ENCODE measurements at places on chromosomes 13 and 19. TPM values are rescaled to one million over a fixed set of nuclear protein-coding genes. Genes with fewer than 3 reads are reported as not detected.

- DNase-seq, result no peak
These were observed 53.6 kb downstream of the DGKH start for GRCh38 chr13:42101821-42102585.

DNA sequence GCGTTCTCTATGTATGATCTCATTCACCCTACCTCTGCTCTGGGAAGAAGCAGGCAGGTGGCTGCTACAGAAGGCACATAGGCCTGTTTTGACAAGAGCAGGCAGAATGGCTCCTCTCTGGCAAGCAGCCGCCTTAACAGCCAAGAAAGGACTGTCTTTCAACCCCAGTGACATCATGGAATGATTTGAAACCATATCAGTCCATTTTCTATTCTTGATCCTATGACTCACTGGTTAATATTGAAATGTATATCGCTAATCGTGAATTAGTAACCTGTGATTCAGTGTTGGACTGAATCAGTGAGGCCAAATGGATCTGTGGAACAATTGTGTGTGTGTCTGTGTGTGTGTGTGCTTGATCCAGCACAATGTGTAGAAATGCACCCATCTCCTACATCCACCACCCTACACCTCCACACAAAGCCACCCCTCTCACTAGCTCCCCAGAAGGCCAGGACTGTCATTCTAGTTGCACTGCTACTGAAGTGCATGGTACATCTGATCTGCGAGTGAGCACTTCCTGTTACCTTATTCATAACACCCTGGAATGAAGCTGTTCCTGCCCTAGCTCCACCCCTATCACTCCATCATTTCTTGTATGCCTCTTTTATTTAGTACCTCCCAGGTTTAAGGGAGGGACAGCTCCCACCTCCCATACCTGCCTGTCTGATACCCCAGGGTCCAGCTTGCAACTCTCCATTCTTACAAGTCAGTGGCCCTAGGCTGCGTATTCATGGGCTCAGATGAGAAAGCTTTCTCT, 460.0 kb downstream of the FOXO1 start:
- no peak for DNase-seq

- no peak for DNase-seq
These were observed 15.5 kb downstream of the PGLS start for GRCh38 chr19:17526922-17527321.

The WTIP gene
- polyA plus RNA-seq, result 32.1 TPM

GRCh38 chr13:45943965-45944364, 92.4 kb upstream of the SIAH3 start:
- DNase-seq, result no peak

The ETHE1 gene
- 130 TPM for polyA plus RNA-seq

GRCh38 chr13:45269204-45269603, 68.4 kb upstream of the KCTD4 start:
- no peak for DNase-seq

The PIN1 gene
- 42.7 TPM for polyA plus RNA-seq

The ZNF729 gene
- polyA plus RNA-seq, result not detected

The SDHAF1 gene
- 8.3 TPM for polyA plus RNA-seq

The SHISA7 gene
- polyA plus RNA-seq, result not detected

DNA sequence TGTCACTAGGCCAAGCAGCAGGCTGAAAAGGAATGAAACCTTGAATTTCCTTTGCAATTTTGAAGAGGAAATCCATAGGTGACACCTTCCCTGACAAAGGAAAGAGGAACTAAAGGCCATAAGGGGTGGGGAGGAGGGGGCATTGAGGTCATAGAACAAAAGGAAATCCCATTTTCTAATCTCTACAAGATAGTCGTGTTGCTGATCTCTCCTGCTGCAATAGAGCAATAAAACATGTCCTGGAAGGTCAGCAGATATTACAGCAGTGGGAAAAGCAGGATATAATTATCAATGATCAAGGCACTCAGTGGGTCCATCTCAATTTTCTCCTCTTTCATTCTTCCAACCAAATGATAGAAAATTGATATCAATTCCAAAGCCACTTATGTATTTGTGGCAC, 20.3 kb upstream of the RAP2A start:
- no peak for DNase-seq

- DNase-seq, result no peak
These were observed 2.5 kb upstream of the RFPL4AL1 start for GRCh38 chr19:55766466-55766865.

- no peak for DNase-seq
These were observed 8.8 kb downstream of the GTPBP3 start for GRCh38 chr19:17346109-17346671.

DNA sequence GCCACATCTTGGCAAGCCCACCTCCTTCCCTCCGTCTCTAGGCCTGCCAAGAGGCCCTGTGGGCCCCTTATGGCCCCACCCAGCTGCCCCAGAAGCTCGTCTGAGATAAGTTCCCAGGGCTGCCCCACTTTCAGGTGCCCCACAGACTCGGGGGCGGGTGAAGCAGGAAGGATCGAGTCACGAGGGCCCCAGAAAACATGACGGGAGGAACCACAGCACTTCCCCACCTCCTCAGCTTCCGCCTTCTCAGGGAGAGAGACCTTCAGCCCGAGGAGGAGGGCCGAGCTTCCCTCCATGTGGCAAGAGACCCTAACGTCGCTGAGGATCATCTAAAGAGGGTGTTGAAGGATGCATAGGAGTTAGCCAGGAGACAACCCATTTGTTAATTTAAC, 4.5 kb upstream of the IL12RB1 start:
- no peak for DNase-seq

DNA sequence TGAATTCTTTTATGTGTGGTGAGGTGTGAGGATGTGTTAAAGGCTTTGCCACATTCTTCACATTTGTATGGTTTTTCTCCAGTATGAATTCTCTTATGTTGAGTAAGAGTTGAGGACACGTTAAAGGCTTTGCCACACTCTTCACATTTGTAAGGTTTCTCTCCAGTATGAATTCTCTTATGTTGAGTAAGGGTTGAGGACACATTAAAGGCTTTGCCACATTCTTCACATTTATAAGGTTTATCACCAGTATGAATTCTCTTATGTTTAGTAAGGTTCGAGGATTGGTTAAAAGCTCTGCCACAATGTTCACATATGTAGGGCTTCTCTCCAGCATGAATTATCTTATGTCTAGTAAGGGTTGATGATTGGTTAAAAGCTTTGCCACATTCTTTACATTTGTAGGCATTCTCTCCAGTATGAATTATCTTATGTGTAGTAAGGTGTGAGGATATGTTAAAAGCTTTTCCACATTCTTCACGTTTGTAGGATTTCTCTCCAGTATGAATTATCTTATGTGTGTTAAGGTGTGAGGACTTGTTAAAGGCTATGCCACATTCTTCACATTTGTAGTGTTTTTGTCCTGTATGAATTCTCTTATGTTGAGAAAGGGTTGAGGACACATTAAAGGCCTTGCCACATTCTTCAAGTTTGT, 27.1 kb downstream of the ZNF724 start:
- DNase-seq, result no peak

The AMER2 gene
- polyA plus RNA-seq, result not detected

GRCh38 chr13:112956571-112957294, 12.3 kb upstream of the MCF2L start:
- no peak for DNase-seq

The SIGLECL1 gene
- polyA plus RNA-seq, result not detected

The NLRP11 gene
- polyA plus RNA-seq, result not detected

GRCh38 chr13:90105849-90106496, 1241.5 kb upstream of the MIR17HG start:
- no peak for DNase-seq

- no peak for DNase-seq
These were observed 50.8 kb downstream of the EFNB2 start for GRCh38 chr13:106484537-106485193.

DNA sequence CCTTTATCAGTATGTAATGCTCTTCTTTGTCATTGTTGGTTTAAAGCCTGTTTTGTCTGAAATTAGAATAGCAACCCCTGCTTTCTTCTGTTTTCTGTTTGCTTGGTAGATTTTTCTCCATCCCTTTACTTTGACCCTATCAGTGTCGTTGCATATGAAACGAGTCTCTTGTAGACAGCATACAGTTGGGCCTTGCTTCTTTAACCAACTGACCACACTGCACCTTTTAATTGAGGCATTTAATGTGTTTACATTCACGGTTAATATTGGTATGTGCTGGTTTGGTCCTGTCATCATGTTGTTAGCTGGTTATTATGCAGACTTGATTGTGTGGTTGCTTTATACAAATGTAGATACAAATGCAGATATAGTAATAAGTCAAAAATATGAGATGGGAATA, 71.1 kb downstream of the PDS5B start:
- no peak for DNase-seq

The LYPD5 gene
- 0.66 TPM for polyA plus RNA-seq

DNA sequence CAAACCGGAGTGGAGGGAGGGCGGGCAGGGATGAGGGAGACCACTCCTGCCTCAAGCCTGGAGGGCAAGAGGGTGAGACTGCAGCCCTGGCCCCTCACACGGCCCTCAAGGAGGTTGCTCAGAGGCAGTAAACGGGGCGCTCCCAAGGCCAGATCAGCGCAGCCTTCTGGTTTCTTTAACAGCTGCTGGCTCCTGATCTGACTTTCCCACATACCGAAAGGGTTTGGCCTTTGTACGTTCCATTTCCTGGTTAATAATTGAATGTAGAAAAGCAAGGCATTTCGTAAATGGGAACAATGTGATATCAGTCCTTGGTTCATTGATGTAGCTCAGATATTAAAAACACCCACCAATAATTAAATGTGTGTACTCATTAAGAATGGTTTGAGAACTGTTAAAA, 71.5 kb downstream of the GGACT start:
- no peak for DNase-seq

- DNase-seq, result no peak
These were observed 141.7 kb downstream of the EFNB2 start for GRCh38 chr13:106393776-106394175.

- no peak for DNase-seq
These were observed 9.7 kb downstream of the IGSF23 start for GRCh38 chr19:44623080-44623479.

DNA sequence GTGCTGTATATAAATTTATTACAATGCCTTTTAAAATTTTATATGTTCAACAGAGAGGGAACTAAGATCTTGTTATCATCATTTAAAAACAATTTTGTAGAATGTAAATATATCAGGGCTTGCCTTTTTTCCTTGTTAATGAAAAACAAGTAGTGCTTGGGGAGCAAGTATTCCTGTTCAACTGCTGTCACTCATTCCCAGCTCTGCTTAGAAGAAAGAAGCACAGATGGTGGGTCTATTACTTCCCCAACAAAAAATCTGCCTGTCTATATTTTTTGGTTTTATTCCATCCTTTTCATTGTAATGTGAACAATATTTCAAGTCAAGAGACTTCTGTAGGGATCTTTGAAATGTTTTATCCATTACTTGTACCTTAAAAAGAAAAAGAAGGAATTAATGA, 503.9 kb downstream of the GPC5 start:
- DNase-seq, result no peak

The ZNF628 gene
- polyA plus RNA-seq, result 0.12 TPM

DNA sequence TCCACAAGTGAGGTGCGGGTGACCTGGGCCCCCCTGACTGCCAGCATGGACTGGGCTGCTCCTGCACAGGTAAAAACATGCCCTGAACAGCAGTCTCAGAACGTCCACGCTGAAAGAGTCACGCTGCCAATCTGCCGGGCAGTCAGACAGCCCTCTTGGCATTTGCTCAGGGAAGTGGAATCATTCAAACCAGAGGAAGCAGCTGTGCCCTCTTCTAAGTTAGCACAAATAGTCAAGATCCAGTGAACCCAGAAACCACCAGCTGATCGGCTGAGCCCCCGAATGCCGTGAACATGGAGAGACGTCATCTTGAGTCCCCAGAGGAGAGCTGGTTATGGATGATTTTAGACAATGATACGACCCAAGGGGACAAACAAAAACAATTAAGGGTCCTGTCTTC, 34.4 kb downstream of the KLF2 start:
- DNase-seq, result no peak

DNA sequence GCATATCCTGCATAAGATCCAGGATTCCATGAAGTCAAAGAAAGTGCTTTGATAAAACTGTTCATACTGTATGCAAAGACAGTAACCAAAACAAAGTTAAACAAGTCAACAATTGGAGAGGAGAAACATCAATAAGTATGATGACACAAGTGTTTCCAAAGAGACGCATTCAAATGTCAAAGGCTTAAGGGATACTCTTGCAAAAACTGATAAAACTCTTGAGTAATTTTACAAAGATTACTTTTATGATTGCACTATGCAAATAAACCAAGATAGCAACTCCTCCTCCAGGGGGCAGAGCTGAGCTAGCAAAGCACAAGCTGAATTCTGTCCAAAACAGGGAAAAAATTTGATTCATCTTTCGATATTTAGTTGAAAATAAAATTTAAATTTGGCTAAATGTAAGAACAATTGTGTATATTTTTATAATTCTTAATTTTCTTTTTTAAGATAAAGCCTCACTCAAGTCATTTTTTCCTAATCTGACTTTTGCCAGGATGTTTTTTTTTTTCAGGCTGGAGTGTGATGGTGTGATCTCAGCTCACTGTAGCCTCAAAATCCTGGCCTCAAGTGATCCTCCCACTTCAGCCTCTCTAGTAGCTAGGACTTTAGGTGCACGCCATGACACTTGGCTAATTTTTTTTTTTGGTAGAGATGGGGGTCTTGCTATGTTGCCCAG, 84.0 kb downstream of the MZT1 start:
- peak; percentile 2 for DNase-seq

GRCh38 chr19:45137179-45137761, 23.5 kb downstream of the NKPD1 start:
- no peak for DNase-seq

DNA sequence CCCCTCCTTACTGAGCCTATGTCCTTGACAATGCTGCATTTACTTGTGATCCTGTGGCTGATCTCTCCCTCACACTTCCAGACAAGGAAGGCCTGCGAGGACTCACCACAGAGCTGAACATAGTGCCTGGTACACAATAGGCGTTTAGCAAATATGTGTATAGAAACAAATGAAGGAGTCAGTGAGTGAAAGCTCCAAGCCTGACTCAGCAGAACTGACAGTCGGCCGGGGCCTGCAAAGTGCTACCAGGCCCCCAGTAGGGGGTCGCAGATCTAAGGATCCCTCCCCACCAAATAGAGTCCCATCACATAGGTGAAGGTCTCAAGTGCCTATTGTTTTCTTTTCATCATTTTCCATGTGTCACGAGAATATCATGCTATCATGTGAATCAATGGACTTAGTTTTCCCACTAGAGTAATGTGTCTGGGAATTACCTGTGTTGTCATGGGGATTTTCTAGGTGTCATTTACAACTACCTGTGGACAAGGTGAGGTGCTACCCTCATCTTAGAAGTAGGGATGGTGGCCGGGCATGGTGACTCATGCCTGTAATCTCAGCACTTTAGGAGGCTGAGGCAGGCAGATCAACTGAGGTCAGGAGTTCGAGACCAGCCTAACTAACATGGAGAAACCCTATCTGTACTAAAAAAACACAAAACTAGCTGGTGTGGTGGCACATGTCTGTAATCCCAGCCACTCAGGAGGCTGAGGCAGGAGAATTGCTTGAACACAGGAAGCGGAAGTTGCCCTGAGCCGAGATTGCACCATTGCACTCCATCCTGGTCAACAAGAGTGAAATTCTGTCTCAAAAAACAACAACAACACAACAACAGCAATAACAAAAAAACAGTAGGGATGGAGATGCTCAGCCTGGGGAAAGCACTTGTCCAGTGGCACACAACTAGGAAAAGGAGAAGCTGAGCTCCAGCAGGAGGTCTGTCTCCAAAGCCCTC, 50.3 kb upstream of the CYP2A7 start:
- DNase-seq, result no peak

GRCh38 chr19:7817801-7818200, 12.2 kb upstream of the EVI5L start:
- DNase-seq, result no peak
